Endodermal cell (in vitro differentiated cells): ENCODE measurements at places on chromosomes 1 and 21. TPM values are rescaled to one million over a fixed set of nuclear protein-coding genes. Genes with fewer than 3 reads are reported as not detected.

LCE1B gene
- not detected in 2 replicates for total RNA-seq

TAL1 gene
- total RNA-seq: 0.07 TPM in 1 of 3 replicates, not detected in the others

MACF1 gene
- total RNA-seq: 220 and 251 TPM in 2 replicates

PIGR gene
- total RNA-seq: not detected in 3 replicates

POLR3GL gene
- 11.8 to 14.6 TPM (median 13.8 TPM) in 3 replicates for total RNA-seq

MYOG gene
- not detected in 3 replicates for total RNA-seq

- H3K4me3 ChIP-seq: no peak overlapping the region
- DNase-seq: peak; percentile 77
- no peak overlapping the region for H3K27ac ChIP-seq
- peaks cover 26% of the 10 kb centered on the region for H3K4me1 ChIP-seq
These were observed 14.0 kb downstream of the NES start for GRCh38 chr1:156663178-156663577.

DNA sequence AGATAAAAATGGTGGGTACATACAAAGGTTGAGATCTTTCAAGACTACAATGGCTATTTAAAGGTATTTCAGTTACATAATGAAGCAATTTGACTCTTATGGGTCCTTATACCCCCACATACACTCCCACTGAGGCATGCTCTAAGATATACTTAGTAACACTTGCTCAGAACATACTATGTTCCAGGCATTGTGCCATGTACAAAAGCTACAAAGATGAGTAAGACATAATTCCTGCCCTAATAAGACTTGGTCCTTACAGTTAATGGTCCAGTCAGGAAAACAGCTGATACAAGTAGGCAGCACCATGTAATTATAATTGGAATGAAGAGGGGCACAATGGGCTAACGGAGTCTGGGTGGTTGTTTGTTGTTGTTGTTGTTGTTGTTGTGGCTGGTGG, 166.7 kb upstream of the BEND5 start:
- no peaks in the 10 kb centered on the region for H3K4me1 ChIP-seq

DNA sequence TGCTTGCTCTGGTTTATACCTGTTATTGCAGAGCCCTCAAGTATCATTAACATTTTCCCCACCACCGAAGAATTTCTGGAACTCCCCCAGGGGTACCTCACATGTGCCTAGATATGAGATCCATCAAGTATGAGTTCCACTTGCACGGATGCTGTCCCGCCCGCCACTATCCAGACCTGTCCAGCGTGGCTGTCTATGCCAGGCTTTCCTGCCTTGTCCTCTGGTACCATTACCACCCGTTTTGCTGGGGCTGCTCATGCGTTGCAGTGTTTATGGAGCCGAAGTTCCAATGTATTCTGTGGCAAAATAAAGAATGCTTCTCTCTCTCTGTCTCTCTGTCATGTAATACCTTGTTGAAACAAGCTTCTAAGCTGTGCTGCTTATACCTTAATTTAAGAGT, 543.5 kb upstream of the PTBP2 start:
- no peak for DNase-seq
- H3K4me3 ChIP-seq: no peak overlapping the region
- no peaks in the 10 kb centered on the region for H3K4me1 ChIP-seq
- no peak overlapping the region for H3K27ac ChIP-seq
- no peaks in the 10 kb centered on the region for H3K27me3 ChIP-seq
- no peaks in the 10 kb centered on the region for H3K36me3 ChIP-seq

DNA sequence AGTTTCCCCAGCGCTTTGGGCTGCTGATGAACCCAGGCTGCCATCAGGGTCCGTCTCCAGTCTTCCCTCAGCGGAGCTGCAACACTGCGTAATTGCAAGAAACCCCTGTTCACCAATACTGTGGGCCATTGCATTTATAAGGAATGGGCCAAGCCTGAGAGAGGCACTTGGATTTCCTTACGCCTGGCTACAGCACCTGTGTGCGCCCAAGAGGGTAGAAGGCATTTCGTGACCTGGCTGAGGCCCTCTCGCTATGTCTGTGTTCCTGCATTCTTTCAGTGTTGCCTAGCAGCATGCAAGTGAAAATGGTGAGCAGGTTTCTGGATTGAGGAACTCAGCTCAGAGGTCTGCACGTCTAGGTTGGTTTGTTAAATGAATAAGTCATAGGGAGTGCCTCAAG, 12.0 kb upstream of the OR2W3 start:
- H3K27me3 ChIP-seq: no peaks in the 10 kb centered on the region
- no peaks in the 10 kb centered on the region for H3K4me1 ChIP-seq
- no peak overlapping the region for H3K27ac ChIP-seq
- H3K4me3 ChIP-seq: no peak overlapping the region
- no peak for DNase-seq
- no peaks in the 10 kb centered on the region for H3K36me3 ChIP-seq

DNA sequence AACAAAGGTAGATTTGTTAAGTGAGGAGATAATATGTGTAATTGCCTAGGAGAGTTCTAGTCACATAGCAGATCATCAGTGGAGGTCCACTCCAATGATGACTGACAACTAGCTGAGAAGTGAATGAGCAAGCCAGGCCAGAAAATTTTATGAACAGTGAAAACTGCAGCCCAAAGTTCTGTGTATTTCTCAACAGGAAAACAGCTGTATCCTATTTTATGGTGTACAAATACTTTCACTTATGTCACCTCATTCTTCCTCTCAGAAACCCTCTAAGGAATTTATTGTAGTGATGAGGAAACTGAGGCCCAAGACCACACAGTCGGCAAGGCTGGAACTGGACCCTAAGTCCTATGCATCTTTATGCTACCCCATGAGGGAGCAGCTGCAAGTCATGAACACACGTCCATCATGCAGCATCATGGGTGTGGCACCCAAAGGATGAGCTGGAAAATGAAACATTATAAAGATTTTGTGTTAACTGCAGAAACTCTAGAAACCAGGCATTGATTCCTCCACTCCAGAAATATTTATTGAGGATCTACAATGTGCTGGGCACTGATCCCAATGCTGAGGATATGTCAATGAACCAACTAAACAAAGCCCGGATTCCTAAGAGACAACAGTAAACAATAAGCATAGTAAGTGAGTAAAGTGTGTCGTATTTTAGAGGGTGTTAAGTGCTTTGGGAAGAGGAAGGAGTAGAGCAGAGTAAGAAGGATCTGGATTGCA, 99.5 kb upstream of the DUSP10 start:
- H3K4me1 ChIP-seq: peaks cover 7% of the 10 kb centered on the region
- H3K27me3 ChIP-seq: no peaks in the 10 kb centered on the region
- H3K36me3 ChIP-seq: no peaks in the 10 kb centered on the region
- H3K4me3 ChIP-seq: no peak overlapping the region

DNA sequence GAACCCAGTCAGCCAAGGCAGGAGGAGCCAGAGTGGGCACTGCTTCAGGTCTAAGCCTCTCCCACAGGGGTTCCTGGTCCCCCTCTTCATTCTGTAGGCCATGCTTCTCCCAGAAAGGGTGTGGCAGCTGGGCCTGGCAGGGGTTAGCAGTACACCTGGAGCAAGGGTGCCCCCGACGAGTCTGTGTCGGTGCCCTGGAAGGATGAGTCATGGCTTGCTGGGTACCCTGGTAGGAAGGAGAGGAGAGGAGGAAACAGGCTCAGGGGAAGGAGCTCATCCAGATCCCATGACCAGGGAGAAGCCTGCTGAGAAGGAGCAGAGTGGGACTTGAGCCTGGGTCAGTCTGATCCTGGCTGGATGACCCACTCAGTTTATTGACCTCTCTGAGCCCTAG, 10.3 kb downstream of the KDF1 start:
- no peaks in the 10 kb centered on the region for H3K4me1 ChIP-seq
- DNase-seq: no peak
- H3K27ac ChIP-seq: no peak overlapping the region
- no peaks in the 10 kb centered on the region for H3K27me3 ChIP-seq
- no peak overlapping the region for H3K4me3 ChIP-seq

DNA sequence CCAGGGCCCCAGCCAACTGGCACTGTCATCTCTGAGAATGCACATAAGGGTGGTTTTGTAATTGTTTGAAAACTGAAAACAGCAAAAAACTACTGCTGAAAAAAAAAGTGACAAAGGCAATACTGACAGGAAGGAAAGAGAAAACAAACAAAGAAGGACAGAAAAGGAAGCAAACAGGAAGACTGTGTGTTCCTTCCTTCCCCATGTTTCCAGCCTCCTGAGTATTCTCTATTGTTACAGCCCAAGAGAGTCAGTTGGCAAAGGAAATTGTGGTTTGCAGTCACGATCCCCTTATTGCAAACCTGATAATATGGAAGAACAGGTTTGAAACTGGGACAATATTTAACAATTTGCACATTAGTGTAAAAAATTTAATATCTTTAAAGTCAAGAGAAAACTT, 1177.6 kb downstream of the PLA2G4A start:
- H3K27me3 ChIP-seq: no peaks in the 10 kb centered on the region
- no peak for DNase-seq
- no peak overlapping the region for H3K4me3 ChIP-seq
- no peak overlapping the region for H3K27ac ChIP-seq

GRCh38 chr1:24724345-24725208, 20.7 kb upstream of the CLIC4 start:
- H3K27ac ChIP-seq: peak overlapping the region; percentile 67
- no peaks in the 10 kb centered on the region for H3K27me3 ChIP-seq
- no peaks in the 10 kb centered on the region for H3K36me3 ChIP-seq
- peaks cover 5% of the 10 kb centered on the region for H3K4me1 ChIP-seq

GRCh38 chr1:55522353-55522903, 307.3 kb upstream of the USP24 start:
- H3K36me3 ChIP-seq: no peaks in the 10 kb centered on the region
- no peaks in the 10 kb centered on the region for H3K4me1 ChIP-seq
- no peak for DNase-seq
- no peak overlapping the region for H3K4me3 ChIP-seq
- H3K27me3 ChIP-seq: peaks cover 14% of the 10 kb centered on the region

DNA sequence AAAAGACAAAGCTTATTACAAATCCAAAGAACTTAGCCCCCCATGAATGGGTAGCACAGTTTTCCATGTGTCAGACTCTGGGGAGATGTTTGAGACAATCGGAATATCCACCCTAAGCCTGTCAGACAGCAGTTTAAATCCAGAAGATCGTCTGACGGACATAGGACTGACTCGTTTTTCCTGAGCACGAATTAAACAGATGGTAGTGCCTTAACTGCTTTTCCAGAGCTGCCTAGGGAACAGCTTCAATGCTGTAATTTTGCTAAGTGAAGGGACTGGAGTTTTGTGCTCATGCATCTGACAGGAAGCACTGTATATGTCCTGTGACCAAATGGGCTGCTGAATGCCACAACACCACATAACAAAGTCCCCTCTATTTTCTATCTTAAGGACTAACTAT, 48.6 kb downstream of the PCNX2 start:
- DNase-seq: peak; percentile 16
- H3K4me3 ChIP-seq: no peak overlapping the region
- peaks cover 4% of the 10 kb centered on the region for H3K36me3 ChIP-seq
- no peak overlapping the region for H3K27ac ChIP-seq
- H3K27me3 ChIP-seq: peaks cover 48% of the 10 kb centered on the region
- H3K4me1 ChIP-seq: peaks cover 3% of the 10 kb centered on the region

DNA sequence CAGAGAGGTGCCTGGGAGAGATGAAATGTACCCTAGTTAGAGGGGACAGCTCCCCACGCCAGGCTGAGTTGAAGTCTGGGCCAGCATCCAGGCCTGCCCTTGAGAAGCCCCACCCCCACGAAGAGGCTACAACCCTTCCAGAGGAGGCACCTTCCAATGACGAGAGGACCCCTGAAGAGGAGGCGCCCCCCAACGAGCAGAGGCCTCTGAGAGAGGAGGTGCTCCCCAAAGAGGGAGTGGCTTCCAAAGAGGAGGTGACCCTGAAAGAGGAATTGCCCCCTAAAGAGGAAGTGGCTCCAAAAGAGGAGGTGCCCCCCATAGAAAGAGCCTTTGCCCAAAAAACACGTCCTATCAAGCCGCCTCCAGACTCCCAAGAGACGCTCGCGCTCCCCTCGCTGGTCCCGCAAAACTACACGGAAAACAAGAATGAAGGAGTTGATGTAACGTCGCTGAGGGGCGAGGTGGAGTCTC, 3.1 kb downstream of the EVA1B start:
- H3K36me3 ChIP-seq: no peaks in the 10 kb centered on the region
- peaks cover 10% of the 10 kb centered on the region for H3K27me3 ChIP-seq
- no peak overlapping the region for H3K4me3 ChIP-seq
- no peak for DNase-seq
- H3K4me1 ChIP-seq: peaks cover 3% of the 10 kb centered on the region

- no peak overlapping the region for H3K27ac ChIP-seq
- no peaks in the 10 kb centered on the region for H3K27me3 ChIP-seq
- DNase-seq: no peak
- no peak overlapping the region for H3K4me3 ChIP-seq
- H3K36me3 ChIP-seq: no peaks in the 10 kb centered on the region
These were observed 299.7 kb upstream of the PRMT6 start for GRCh38 chr1:106756752-106757151.

GRCh38 chr1:208069317-208069716, 158.4 kb upstream of the CD34 start:
- peaks cover 28% of the 10 kb centered on the region for H3K4me1 ChIP-seq
- no peak overlapping the region for H3K4me3 ChIP-seq
- peak overlapping the region; percentile 12 for H3K27ac ChIP-seq
- peaks cover 93% of the 10 kb centered on the region for H3K36me3 ChIP-seq

- H3K4me1 ChIP-seq: peaks cover 6% of the 10 kb centered on the region
- DNase-seq: no peak
- no peak overlapping the region for H3K27ac ChIP-seq
- no peaks in the 10 kb centered on the region for H3K36me3 ChIP-seq
- H3K4me3 ChIP-seq: no peak overlapping the region
These were observed 15.1 kb upstream of the CDC42BPA start for GRCh38 chr1:227333423-227333822.

- DNase-seq: peak; percentile 85
- peak overlapping the region; percentile 9 for H3K27ac ChIP-seq
- peaks cover 24% of the 10 kb centered on the region for H3K4me1 ChIP-seq
- no peaks in the 10 kb centered on the region for H3K27me3 ChIP-seq
- peaks cover 12% of the 10 kb centered on the region for H3K36me3 ChIP-seq
- no peak overlapping the region for H3K4me3 ChIP-seq
These were observed 10.8 kb downstream of the GPR3 start for GRCh38 chr1:27403065-27403726.

GRCh38 chr21:14869984-14870852, 194.6 kb downstream of the NRIP1 start:
- no peak overlapping the region for H3K4me3 ChIP-seq
- no peaks in the 10 kb centered on the region for H3K27me3 ChIP-seq
- H3K4me1 ChIP-seq: peaks cover 4% of the 10 kb centered on the region
- no peaks in the 10 kb centered on the region for H3K36me3 ChIP-seq
- no peak overlapping the region for H3K27ac ChIP-seq

DNA sequence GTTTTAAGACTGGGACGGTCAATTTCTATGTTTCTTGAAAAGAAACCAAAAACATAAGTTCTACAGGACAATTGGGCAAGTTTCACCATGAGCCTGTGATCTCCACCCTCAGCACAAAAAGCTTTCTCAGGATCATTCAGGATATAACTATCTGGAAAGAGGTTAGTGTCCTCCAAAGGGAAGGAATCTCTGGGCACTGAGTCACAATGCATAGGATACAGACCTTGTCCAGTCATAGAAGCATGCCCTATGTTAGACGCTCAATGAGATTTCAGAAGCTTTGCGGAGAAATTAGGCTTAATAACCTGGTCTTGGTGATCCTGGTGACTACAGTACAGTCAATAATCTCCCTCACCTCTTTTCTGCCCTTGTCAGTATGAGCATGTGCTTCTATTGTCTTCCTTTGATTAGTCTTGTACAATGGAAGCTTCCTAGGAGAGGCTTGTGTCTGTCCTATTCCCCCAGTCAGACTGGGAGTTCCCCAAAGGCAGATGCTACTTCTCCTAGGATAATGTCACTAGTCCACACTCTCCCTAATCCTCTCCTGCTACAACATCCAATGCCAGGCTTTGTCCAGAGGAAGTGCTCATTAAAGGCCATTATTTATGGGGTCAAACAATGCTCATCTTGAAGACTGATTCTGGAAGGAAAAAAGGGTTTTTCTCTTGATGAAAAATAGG, 97.4 kb downstream of the KCNH1 start:
- H3K4me1 ChIP-seq: no peaks in the 10 kb centered on the region
- H3K27ac ChIP-seq: no peak overlapping the region
- H3K36me3 ChIP-seq: no peaks in the 10 kb centered on the region
- DNase-seq: no peak
- peaks cover 11% of the 10 kb centered on the region for H3K27me3 ChIP-seq
- no peak overlapping the region for H3K4me3 ChIP-seq
